ENCODE measurements at places on chromosomes 11 and 22. TPM values are rescaled to one million over a fixed set of nuclear protein-coding genes. Genes with fewer than 3 reads are reported as not detected.

CLMP gene
- 17.5 TPM for polyA plus RNA-seq

OR52E8 gene
- not detected for polyA plus RNA-seq

TECTA gene
- polyA plus RNA-seq, result 1.2 TPM

DNA sequence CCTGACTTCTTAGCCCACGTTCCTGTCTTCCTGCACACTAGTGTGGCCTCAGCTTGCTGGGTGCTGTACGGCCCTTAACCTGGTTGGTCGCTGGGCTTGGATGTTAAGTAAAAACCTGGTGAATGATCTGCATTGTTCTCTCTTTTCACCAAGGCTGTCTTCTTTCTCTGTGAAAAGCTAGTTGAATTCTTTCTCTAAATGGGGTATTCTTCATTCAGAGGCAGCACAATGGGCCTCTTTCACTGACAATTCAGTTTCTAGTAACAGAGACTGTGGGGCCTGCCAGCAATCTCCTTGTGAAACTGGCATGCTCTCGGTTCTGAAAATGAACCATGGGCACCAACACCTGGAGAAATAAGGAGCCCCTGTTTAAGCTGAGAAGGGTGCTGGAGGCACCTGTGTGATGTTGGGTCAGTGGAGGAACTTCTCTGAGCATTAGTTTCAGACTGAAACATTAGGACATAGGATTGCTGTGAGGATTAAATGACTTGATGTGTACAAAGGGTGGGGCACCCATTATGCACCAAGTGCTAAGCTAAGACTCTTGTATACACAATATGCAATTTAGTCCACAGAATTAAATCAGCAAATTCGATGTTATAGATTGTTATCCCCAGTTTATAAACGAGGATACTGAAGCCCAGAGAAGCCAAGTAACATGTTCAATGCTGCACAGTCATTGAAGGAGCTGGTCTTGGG is 33.1 kb upstream of the ELF5 start:
- DNase-seq, result no peak

DNA sequence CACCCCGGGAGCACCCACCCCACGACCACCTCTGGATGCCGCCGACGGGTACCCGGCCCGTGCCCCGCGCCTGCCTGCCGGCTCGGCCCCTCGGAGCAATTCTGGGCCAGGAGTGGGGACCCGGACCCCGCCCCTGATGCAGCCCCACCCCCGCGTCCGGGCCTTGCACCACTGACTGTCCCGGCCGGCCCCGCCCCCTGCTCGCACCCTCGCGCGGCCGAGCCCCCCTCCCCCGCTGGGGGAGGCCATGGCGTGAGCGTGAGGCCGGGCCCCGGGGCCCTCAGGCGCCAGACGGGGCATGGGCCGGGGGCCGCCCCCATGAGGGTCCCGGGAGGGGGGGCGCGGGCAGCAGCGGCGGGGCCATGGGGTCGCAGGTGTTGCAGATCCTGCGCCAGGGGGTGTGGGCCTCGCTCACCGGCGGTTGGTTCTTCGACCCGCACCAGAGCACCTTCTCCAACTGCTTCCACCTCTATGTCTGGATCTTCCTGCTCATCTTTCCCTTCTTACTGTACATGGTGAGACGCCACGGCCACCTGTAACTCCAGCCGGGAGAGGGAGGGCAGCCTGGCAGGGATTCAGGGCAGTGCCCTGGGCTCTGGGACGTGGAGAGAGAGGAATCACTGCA is 486 bp downstream of the PCNX3 start:
- DNase-seq, result peak; percentile 46

DNA sequence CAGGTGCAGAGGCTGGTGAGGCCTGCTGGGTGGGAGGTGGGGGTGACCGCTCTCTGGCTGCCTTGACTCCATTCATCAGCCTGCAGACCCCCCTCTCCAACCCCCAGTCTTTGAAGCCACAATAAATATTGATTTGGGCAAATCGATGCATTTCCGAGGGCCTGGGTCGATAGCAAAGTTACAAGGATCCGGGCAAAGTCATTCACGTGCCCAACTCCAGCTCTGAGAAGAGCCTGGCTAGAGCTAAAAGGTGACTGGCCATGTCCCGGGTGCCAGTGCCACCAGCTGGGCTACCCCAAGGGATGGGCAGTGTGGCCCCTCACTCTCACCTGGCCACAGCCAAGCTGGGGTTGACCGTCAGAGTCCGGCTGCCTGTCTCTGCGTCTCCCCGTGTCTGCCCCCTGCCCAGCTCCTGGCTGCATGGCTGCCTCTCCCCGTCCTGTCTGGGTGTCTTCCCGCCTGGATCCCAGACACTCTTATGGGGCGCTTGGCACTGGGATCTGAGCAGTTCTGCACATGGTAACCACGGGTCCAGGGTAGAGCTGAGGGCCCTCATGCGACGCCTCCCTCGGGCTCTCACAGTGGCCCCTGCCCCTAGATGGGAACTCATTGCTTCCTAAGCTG is 46.7 kb upstream of the CCDC188 start:
- DNase-seq, result no peak

DNA sequence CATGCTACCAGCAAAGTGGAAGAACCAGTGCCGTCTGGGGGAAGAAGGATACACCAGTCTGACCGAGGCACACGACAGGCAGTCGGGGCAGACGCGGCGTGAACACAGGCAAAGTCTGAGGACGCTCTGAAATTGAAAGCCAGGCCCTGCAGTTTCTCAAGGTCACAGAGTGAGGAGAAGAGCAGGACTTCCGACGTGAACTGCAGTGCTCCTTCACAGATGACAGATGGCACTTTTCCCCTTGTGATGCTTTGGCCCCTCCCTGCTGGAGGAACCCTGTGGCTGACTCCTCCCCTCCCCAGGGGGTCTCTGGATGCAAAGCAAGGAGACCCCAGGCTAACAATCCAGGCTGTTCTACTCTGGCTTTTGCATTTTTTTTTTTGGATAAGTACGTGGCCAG is 19.6 kb upstream of the JAM3 start:
- DNase-seq, result no peak

GRCh38 chr22:25950111-25950510 is 208.1 kb downstream of the MYO18B start:
- no peak for DNase-seq

- no peak for DNase-seq
Observed at GRCh38 chr22:49889071-49889470, 29.2 kb downstream of the ALG12 start.

Data from large intestine (tissue), 12 donors.